NCI-H69 (cell line): ENCODE measurements at places on chromosomes 12 and 14.

DNA sequence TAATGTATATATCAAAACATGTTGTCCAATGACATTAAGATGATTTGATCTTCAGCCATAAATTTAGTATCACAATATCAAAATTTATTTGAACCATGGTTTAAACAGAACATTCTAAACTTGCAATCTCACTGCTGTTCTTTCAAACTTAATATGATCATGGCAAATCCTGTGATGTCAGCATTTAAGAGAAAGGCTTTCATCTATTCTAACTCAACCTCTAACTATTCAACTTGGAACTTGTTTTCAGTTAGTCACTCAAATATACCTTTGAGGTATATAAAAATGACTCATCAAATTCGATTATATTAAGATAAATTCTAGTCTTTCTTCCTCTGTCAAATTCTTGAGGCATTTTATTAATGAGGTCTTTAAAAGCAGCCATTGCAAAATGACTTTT lies 747.0 kb upstream of the FLRT2 start:
- no peak for DNase-seq

DNA sequence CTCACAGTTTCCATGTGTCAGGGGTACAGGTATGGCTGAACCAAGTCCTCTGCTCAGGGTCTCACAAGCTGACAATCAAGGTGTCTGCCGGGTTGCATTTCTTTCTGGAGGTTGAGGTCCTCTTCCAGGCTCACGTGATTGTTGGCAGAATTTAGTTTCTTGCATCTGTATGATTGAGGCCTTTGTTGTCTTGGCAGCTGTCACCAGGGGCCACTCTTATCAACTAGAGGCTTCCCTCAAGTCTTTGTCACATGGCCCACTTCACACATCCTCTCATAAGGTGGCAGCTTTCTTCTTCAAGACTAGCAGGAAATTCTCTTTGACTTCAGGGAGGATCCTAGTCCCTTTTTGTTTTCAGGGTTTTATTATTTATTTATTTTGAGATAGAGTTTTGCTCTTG lies 46.0 kb upstream of the FOS start:
- no peak for DNase-seq

- no peak for DNase-seq
Observed at GRCh38 chr14:91870001-91870400, 2.7 kb upstream of the TC2N start.

DNA sequence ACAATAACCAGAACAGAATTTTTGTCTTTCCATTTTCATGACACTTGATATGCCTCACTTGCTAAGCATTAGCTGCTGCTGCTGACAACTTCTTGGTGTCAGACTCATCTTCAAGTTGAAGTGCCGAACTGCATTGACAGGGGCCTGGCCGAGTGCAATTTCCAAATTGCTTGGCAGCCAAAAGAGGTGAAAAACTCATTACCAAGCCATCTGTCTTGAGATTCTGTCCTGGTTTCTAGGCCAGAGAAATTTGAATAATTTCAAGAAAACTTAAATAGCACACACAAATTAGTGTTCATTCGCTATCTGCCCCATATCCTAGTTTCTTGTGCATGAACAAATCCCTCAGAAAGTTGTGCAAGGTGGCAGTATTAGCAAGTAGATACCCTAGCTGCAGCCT lies 165.3 kb upstream of the RASSF8 start:
- DNase-seq: no peak

DNA sequence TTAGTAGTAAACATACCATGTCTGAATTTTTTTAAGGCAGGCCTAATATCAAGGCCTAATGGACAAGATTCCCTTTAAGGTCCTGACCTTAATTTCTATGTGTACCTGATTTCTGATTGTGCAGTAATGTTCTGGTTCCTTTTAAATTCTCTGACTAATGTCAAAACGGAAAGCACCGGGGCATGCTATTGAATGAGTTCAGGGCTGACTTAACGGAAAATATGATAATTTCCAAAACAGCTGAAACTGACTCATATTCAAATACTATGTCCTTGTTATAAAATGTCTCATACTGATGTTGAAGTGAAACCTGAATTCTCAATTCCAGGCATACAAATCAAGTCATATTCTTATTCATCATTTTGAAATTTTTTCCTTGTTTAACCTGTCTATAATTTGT lies 6.7 kb downstream of the TAS2R43 start:
- DNase-seq: no peak

DNA sequence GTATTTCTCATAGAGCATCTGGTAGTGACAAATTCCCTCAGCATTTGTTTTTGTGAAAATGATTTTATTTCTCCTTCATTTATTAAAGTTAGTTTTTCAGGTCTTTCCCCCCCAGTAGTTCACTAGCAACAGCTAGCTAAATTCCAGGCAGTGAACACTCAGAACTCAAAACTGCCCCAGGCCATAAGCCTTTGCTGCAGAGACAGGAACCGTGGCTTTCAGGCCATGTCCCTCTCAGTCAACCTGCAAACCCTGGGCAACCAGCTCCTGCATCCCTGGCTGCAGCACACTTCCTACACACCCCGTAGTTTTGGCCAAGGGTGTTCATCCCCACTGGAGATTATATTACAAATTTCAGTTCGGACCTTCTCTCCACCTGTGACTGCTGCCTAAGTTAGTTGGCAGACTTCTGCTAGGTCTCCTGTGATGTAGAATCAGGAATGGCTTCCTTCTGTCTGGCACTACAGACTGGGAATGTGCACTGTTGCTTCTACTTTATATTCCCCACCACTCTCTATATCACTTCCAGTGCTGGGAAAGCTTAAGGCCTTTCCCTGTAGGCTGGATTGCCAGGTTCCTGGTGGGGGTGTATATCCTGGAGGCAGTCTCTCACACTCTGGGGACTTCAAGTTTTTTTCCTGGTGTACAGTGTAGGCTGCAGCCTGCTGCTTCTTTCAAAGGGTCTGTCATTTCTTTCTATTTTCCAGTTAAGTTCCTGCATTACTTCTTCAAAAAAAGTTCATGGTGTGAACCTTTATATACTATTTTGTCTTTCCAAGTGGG lies 924.4 kb upstream of the LRFN5 start:
- DNase-seq: peak; percentile 20

DNA sequence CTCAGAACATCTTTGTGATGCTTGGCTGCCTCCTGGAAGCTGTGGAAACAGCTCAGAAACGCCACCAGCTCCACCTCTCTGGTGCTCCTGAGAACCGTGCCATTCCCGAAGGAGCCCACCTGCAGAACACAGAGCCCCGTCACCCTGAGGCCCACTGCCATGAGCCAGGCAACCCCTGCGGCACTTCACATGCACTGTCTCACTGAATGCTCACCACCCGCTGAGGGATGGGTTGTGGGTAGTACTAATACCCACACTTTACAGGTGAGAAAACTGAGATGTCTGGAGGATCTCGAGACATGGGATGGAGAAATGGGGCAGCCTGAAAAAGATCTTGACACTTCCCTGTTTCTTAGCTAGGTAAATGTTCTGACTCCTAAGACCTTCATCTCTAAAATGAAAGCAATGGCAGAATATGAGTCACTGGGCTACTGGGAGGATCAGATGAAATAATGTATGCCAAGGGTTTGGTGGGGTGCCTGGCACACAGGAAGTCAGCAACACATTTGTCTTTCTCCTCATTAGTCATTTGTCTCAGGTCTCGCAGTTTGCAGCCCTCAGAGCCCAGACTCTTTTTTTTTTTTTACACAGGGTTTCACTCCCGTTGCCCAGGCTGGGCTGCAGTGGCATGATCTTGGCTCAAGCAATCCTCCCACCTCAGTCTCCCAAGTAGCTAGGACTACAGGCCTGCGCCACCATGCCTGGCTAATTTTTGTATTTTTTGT lies 5.3 kb downstream of the OASL start:
- DNase-seq: peak; percentile 75

GRCh38 chr12:45131506-45131905 lies 80.6 kb upstream of the DBX2 start:
- peak; percentile 14 for DNase-seq

DNA sequence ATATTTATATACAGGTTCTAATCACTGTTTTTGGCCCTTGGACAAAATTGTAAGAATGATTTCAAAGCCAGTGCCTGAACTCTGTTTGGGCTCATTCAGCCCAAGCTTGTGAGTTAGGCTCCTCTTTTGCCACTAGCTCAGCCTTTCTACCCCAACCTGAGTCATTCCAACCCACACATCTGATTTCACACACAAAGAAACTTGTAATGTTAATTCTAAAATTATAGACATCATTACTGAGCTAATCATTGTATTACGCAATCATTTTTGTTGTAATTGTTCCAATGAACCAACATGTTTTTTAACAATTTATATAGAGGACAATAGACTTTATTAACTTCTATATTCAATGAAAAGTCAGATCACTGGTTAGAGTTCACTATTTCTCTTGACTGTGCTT lies 441.1 kb downstream of the ETNK1 start:
- no peak for DNase-seq

DNA sequence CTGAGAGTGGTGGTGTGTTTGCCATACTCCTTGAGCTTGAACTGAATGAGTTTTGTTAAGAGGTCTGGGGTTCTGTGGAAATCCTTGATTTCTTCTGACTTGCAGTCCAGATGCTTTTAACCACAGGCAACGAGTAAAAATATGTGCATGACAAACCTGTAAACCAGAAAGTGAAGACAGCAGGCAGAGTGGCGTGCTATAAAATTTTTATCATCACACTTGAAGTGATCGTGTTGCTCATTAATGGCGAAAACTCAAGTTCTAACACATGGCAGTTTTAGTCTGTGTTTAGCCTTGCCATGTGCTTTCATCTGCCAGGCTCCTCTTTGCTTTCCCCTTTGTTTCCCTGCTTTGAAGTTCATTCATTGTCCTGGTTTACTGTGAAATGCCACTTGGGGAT lies 28.0 kb downstream of the TXNRD1 start:
- no peak for DNase-seq

DNA sequence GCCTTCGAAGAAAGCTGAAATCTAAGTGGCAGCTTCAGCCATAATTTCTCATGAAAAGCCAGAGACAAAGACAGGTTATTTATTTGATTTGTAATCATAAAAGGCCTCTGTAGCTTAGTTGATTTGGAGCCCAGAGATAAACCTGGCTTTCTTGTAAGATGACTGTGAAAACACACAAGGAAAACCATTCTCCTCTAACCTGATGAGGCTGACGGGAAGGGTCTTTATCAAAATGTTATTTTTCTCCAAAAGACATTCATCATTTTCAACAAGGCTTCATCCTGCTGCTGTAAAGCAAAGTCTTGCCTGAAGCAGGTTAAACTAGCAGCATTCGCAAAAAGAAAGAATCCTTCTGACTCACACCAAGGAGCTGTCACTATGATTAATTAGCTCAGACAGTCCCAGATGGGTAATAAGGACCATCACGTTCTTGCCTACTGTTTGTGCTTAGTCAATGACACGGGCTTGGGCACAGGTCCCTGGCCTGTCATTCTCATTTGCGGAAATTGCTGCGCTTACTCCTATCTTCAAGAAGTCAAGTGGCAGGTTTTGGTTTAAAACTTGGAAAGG lies 286.6 kb downstream of the C12orf75 start:
- peak; percentile 5 for DNase-seq

DNA sequence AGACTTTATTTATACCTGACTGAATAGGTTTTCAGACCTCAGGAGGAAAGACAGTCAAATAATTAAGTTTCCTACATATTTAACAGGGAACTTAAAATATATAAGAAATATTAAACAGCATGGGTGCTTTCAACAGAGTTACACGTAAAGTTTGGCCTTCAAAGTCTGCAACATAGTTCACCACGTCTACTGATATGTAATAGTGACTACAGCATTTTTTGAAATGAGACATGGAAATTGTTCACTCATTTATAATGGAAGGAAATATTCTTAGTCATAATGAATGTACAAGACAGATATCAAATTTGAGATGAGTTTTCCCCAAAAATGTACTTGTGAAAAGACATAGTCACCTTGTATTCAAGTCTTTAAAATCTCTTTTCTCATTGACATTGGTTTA lies 56.7 kb upstream of the KCNMB4 start:
- no peak for DNase-seq
